C1 segment of cervical spinal cord (tissue), 14 donors: ENCODE measurements at places on chromosomes 6 and 20.

GRCh38 chr6:41546866-41547798, 951 bp downstream of the FOXP4 start:
- DNase-seq: no peak

DNA sequence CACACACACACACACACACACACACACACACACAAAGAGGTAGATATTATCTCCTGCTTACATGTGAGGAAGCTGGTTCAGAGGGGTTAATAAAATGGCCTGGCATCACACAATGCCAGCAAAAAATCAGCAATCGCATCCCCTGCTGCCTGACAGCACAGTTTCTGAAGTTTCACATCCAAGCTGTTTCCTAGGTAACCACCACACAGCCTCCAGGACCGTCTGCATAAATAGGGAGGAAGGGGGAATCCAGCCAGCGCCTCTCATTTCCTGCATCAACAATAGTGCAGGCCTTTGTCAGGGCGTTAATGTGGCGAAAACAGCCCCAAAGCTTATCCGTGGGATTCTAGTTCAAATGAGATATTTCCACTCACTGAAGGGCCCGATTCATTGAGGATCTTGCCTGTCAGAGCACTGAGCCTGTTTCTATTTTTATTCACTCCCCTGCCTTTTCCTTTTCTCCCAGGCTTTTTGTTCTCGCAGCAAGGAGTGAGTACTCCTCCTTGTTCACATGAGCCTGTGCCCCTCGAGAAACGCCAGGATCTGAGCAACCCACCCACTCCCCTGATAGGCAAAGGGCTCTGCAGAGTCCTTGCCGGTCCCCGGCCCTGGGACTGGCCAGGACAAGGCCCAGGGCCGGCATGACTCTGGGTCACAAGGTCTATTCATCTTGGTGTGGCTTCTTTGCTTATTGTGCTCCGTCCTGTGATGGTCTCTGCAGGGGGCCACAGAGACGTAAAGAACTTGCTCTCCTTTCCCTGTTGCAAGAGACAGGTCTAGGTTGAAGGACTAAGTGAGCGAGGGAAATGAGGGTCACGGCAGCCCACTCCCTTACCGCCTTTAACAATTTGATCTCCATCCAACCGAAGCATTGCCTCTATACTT, 32.7 kb downstream of the TUBB2B start:
- peak; percentile 68 for DNase-seq

DNA sequence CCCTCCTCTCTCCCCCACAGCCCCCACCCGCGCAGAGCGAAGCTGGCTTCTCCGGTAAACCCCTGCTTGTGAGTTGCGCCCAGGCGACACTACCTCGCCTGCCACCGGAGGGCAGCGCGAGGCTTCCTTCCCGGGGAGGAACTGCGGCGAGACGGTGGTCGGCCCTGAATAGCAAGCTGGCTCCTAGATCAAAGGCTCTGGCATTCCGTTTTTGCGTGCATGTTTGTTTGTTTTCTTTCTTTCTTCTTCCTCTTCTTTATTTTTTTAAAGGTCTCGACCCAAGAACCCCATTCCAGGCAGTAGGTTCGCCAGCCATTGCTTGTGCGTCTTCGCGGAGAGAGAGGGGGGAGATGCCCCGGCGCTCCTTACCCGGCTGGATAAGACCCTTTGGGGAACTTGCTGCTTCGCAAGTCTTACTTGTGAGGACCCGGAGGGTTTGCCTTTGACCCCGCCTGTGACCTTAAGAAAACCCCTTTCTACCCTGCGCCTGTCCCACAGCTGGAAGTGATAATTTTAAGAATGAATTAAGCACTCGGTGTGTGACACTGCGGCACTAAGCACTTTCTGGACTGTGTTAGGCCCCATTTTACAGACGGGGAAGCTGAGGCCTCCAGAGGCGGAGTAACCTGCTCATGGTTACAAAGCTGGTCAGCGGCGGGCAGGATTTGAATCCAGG, 92.7 kb upstream of the SIRPA start:
- peak; percentile 54 for DNase-seq

DNA sequence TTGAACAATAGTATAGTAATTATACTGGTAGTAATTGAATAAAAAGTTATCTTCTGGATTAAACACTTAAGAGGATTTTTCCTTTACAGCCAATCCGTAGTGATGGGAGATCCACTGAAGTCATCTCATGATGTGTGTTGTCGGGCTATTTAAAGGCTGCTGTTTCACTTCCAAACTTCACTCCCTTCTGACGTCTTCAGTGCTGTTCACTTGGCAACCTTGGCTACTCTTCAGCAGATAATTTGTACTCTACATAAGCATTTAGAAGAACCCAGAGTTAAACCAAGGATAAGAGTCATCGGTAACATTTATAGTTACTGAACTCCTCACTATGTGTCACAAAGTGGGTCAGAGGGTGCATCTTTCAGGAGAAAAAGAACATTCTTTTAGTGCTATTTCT, 179.1 kb upstream of the EYA4 start:
- no peak for DNase-seq

- no peak for DNase-seq
Observed at GRCh38 chr6:124298730-124299129, 495.1 kb downstream of the NKAIN2 start.

GRCh38 chr6:168107191-168107983, 28.4 kb upstream of the FRMD1 start:
- DNase-seq: no peak

GRCh38 chr20:61940491-61940890, 125.2 kb downstream of the TAF4 start:
- DNase-seq: no peak

DNA sequence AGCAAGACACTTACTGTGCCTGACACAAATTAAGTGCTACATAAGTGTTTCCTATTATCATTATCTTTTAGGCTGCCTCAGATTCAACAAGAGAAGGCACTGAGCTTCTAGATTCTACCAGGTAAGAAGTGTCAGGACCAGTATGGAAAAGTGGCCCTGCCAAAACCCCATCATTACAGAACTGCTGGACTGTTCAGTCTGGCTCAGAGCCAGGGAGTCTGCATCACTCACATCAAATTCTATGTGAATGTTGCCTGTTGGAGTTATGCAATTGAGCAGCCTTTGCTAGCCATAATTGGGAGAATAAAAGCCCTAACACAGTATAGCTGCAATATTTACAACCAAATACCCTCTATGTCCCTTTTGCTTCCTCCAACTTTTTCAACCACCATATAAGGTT, 70.9 kb downstream of the ATG5 start:
- no peak for DNase-seq

GRCh38 chr6:37650071-37650481, 47.6 kb downstream of the MDGA1 start:
- DNase-seq: no peak

DNA sequence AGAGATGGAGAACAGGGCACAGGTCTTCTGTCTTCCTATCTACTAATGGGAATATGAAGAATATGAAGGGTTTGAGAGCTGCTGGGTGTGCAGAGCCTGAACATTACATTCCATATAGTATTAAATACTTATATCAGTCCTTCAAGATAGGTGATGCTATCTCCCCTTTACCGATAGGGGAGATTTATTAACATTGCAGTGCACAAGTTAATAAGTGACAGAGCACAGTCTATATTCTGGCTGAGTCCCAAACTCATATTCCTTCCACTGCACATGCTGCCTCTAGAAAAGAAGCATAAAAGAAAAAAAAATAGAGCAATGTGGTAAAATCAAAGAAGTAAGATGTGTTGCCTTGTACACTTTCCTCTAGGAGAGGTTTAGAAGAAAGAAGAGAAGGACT, 18.5 kb upstream of the KIAA0408 start:
- no peak for DNase-seq

- DNase-seq: no peak
Observed at GRCh38 chr20:24842918-24843715, 106.0 kb upstream of the CST7 start.

GRCh38 chr6:169844946-169845345, 93.5 kb downstream of the ERMARD start:
- no peak for DNase-seq

DNA sequence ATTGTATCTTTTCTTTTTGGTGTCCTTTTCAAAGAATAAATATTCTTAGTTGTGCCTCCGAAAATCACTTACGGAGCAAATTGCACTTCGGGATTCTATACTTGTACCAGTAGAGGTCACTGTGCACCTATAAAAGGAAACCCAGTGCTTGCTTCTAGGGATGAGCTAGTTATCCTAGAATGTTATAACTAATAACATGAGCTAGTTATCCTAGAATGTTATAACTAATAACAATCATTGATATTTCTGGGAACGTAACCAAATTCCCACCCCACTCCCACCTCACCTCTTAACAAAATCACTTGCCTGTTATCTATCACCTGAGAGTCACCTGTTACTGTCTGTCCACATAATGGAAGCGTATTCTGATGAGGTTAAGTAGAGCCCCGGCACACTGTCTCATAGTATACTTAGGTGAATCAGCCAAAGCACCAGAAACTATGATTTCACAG, 126.9 kb upstream of the TIAM2 start:
- DNase-seq: no peak

- DNase-seq: no peak
Observed at GRCh38 chr6:7196019-7196402, 88.2 kb downstream of the RREB1 start.

- DNase-seq: no peak
Observed at GRCh38 chr6:1781152-1781816, 171.6 kb downstream of the FOXC1 start.

- no peak for DNase-seq
Observed at GRCh38 chr6:111848262-111848812, 24.9 kb downstream of the FYN start.
